ENCODE measurements at places on chromosomes 7 and 10. TPM values are rescaled to one million over a fixed set of nuclear protein-coding genes. Genes with fewer than 3 reads are reported as not detected.

Gene SAMD9L
- 4.1 TPM for polyA plus RNA-seq

Gene MMD2
- not detected for polyA plus RNA-seq

Gene EIF4H
- 213 TPM for polyA plus RNA-seq

- no peak for DNase-seq
Measured at GRCh38 chr10:96902731-96903358, 70.7 kb downstream of the LCOR start.

- no peak for DNase-seq
Measured at GRCh38 chr10:71504168-71504567, 107.4 kb downstream of the CDH23 start.

GRCh38 chr10:109968953-109969759 lies 38.6 kb upstream of the ADD3 start:
- DNase-seq: peak; percentile 82

GRCh38 chr7:7210475-7211237 lies 28.3 kb downstream of the C1GALT1 start:
- no peak for DNase-seq

GRCh38 chr10:101097881-101098280 lies 33.2 kb upstream of the TLX1 start:
- no peak for DNase-seq

DNA sequence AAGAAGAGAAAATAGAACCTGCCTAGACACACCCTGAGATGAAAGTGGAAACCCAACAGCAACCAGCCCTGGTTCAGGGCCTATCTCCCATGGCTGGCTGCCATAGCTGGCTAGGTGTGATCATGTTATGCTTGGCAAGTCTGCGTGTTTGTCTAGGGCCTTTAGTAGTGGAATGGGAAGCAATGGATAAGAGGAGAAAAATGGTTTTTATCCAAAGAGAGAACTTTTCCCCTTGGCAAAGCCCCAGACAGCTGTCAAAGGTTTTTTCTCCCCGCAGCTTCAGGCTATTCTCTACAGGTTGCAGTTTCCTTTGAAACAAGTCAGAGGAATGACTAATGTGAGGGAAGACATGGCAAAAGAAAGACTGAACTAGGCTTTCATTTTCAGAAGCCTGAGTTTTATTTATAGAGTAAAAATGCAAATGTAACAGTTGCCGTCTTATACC lies 161.5 kb downstream of the SEMA3D start:
- no peak for DNase-seq

GRCh38 chr7:30313793-30314192 lies 29.4 kb downstream of the ZNRF2 start:
- DNase-seq: no peak

DNA sequence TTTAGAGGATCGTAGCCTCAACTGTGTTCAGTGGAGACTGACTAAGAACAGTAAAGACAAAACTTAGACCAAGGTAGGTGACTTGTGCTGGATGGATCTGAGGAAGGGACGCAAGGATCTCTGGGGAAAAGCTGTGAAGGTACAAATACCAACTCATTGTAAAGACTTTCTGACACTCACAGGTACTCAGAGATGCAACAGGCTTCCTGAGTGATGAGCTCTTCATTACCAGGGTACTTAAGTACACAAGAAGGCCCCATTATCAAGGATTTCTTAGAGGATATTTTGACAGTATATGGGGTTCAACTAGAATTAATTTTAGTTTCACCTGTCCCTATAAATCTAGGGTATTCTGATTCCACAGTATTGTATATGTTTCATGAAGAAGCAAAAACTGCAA lies 440.7 kb downstream of the PLXDC2 start:
- DNase-seq: no peak

- DNase-seq: no peak
Measured at GRCh38 chr7:120927454-120928103, 23.0 kb upstream of the ING3 start.

DNA sequence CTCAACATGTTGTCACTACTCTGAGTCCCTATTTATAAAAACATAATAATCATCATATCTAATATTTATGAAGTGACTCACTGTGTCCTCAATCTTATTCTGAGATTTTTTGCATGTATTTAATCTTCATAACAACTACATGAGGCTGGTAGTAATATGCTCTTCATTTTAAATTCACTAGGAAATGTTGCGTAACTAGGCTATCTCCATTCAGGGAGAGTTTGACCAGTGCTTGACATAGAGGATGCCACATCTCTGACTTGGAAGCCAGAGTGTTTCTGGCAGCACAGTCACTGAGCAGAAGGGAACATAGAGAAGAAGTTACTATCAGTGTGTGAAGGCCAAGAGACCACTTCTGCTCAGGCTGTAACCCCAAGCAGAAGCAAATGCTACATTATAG lies 88.9 kb downstream of the FAM13C start:
- no peak for DNase-seq

GRCh38 chr7:25789701-25790640 lies 362.0 kb upstream of the NFE2L3 start:
- peak; percentile 11 for DNase-seq
